ENCODE measurements at places on chromosomes 7 and 10.

DNA sequence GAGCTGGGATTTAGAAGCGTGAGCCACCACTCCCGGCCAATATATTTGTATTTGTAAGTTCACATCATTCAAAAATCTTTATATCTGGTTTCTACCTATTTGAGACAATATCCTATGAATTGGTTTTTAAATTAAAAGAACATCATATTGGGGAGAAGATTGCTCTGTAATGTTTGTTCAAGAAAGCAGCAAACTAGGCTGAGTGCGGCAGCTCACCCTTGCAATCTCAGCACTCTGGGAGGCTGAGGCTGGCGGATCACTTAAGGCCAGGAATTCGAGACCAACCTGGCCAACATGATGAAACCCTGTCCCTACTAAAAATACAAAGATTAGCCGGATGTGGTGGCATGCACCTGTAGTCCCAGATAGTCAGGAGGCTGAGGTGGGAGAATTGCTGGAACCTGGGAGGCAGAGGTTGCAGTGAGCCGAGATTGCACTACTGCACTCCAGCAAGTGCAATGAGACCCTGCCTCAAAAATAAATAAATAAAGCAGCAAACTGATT lies 9.4 kb downstream of the NIPSNAP2 start:
- no peak for DNase-seq
- H3K27me3 ChIP-seq: no peaks in the 10 kb centered on the region
- H3K4me3 ChIP-seq: no peak overlapping the region

- H3K4me3 ChIP-seq: no peak overlapping the region
- no peaks in the 10 kb centered on the region for H3K27me3 ChIP-seq
- no peak for DNase-seq
- H3K27ac ChIP-seq: no peak overlapping the region
- H3K36me3 ChIP-seq: no peaks in the 10 kb centered on the region
- no peaks in the 10 kb centered on the region for H3K4me1 ChIP-seq
Measured at GRCh38 chr10:44477046-44477425, 92.1 kb upstream of the CXCL12 start.

DNA sequence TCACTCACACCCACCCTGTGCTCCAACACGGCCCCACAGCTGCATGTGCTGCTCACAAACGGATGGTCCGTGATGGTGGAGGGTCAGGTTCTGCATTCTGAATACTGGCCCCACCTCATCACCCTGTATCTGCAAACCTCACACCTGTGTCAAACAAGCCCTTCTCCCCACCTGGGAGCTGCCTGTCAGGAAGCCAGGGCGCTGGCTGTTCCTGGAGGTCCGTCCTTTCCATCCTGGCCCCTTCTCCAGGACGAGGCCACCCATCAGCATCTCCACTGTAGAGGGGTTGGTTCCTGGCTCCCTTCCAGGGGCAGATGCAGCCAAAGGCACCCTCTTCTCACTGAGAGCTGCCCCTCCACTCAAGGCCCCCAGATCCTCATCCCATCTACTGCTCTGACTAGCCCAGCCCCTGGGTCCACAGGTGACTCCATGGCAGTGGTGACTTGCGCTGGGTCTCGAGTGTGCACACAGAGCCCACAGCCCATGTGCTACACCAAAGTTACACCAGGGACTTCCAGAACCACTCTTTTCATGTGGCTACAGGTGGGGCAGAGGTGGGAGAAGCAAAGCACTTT lies 229.4 kb downstream of the TNS3 start:
- peaks cover 4% of the 10 kb centered on the region for H3K27me3 ChIP-seq
- no peak overlapping the region for H3K27ac ChIP-seq
- H3K4me3 ChIP-seq: no peak overlapping the region
- peaks cover 4% of the 10 kb centered on the region for H3K36me3 ChIP-seq

DNA sequence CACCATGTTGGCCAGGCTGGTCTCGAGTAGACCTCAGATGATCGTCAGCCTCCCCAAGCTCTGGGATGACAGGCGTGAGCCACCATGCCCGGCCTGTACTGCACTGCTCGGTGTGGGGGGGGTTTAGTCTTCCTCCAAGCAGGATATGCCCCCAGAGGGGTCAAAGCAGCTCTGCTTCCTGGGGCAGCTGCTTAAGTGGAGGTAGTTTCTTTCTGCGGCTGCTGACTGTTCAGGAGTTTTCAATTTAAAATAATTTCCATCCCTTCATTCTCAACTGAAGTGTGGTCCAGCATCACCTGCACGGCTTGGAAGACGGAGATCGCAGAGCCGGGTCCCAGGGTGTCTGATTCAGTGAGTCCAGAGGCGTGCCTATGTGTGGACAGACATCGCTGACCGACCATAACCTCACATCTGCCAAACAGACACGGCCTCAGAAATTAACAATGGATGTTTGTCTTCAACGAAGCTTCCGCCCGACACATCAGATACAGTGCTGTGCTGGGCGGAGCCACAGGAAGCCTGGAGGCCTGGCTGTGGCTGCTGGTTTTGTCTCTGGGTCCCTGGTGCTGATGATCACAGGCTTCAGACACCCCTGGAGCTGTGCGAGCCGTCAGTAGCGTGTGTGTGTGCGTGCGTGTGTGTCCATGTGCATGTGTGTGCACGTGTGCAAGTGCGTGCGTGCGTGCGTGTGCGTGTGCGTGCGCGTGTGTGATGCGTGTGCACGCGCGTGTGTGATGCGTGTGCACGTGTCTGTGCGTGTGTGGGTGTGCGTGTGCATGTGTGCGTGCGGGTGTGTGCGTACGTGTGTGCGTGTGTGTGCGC lies 226.5 kb upstream of the PITRM1 start:
- H3K36me3 ChIP-seq: no peaks in the 10 kb centered on the region
- H3K4me3 ChIP-seq: no peak overlapping the region
- peaks cover 30% of the 10 kb centered on the region for H3K4me1 ChIP-seq
- H3K27ac ChIP-seq: peak overlapping the region; percentile 86
- DNase-seq: no peak
- peaks cover 15% of the 10 kb centered on the region for H3K27me3 ChIP-seq

GRCh38 chr10:110498087-110498981 lies 627 bp downstream of the DUSP5 start:
- H3K27ac ChIP-seq: peak overlapping the region; percentile 89
- DNase-seq: peak; percentile 51
- peaks cover 14% of the 10 kb centered on the region for H3K36me3 ChIP-seq
- H3K4me3 ChIP-seq: peak overlapping the region; percentile 99

- peaks cover 10% of the 10 kb centered on the region for H3K27me3 ChIP-seq
- H3K4me1 ChIP-seq: no peaks in the 10 kb centered on the region
- no peak overlapping the region for H3K4me3 ChIP-seq
- H3K27ac ChIP-seq: no peak overlapping the region
- DNase-seq: no peak
Measured at GRCh38 chr7:1274876-1275375, 42.3 kb downstream of the UNCX start.

- H3K4me3 ChIP-seq: no peak overlapping the region
- no peak for DNase-seq
- H3K27me3 ChIP-seq: peaks cover 8% of the 10 kb centered on the region
Measured at GRCh38 chr10:133474665-133475424, 21.1 kb downstream of the SCART1 start.
